ENCODE measurements at places on chromosomes 5 and 9.

DNA sequence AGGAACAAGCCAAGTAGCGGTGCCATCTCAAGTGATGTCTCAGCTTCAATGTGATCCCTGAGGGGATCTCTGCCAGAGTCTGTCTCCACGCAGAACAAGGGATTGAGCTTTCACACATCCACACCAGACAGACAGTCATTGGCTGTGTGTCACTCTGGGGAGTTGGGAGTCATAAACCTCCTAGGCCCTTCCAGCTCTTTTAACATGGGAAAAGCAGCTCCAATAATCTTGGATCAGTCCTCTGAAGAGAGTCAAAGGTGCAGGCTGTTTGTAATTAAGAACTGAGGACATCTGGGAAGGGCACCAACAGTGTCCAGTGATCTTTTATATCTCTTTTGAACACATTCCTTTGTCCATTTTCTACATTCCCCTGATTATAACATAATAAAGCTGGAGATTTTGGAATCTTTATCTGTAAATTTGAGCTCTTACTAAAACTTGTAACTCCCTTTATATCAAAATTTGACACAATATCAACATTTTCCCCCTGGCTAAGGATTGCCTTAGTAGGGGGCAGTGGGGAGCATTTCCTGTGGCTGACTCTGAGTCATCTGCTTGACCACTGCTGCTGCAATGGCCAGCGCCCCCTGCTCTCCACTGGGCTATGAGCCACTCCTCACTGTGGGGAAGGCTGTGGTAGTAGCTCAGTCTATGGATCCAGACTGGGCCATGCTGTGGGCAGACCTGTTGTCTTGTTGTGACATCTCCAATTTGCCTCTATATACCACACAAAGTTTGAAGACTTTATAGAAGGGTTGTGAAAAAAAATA is 284.4 kb downstream of the OSTF1 start:
- no peak for DNase-seq

DNA sequence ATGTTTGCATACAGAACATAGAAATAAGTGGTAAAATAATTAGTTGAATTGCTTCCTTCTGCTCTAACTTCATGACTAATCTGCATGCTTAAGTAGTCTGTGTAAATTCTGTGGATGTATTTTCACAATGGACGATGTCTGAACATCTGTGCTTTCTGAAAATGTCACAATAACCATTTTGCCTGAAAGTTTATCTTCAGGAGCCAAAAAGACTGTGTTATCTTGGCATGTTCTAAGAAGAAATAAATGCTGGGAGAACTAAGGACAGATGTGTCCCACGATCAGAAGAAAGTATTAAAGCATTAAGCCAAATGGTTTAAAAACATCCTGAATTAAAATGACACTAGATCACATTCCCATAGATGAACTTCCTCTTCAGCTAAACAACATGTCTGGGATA is 397.6 kb downstream of the SPOCK1 start:
- no peak for DNase-seq

DNA sequence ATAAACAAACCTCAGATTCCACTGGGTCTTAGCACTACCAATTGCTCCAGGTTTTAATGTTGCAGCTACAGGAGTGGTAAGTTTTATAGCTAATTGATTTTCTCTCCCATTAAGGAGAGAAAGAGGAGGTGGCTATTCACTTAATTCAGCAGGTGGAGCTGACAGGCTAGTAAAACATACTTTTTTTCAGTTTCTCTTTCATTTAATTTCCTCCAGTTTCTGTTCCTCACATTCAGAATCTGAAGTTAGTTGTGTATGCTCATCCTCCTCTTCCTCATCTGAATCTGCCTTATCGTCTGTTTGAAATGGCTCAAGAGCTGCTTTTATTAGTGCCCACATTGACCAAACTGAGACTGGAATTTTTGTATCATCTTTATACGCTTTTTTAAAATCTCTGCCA is 98.0 kb downstream of the PLPPR1 start:
- DNase-seq = no peak

GRCh38 chr5:52419357-52419756 is 368.4 kb upstream of the ITGA1 start:
- no peak for DNase-seq
